Hematopoietic multipotent progenitor cell treated with erythropoietin and hydrocortisone succinate and interleukin-3 and kit ligand, for 4 days (in vitro differentiated cells): ENCODE measurements at places on chromosomes 1 and 21.

- DNase-seq: peak; percentile 63
Measured at GRCh38 chr1:43958351-43959255, 11.2 kb upstream of the DPH2 start.

GRCh38 chr1:153985941-153986761, at the start of gene RAB13:
Gene RAB13 (minus strand): TSS chr1:153986339. CDS start chr1:153986236, 103 bp downstream.
- DNase-seq: peak; percentile 83

DNA sequence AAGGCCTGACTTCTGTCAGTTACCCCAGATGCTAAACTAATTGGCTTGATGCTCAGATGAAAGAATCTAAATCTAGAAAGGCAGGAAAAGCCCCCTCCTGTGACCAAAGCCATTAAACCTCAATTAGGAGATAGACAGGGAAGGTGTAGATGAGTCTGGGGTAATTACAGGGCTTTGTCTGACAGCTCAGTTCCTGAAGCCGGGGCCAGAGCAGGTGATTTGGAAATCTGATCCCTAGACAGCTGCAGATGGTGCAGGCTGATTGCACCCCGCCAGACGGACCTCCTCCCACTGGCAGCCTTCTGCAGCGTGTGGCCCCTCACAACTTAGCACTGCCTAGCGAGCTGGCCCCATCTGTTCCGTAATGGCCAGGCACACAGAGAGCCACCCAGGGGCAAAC, 395.1 kb downstream of the HLX start:
- DNase-seq: no peak

DNA sequence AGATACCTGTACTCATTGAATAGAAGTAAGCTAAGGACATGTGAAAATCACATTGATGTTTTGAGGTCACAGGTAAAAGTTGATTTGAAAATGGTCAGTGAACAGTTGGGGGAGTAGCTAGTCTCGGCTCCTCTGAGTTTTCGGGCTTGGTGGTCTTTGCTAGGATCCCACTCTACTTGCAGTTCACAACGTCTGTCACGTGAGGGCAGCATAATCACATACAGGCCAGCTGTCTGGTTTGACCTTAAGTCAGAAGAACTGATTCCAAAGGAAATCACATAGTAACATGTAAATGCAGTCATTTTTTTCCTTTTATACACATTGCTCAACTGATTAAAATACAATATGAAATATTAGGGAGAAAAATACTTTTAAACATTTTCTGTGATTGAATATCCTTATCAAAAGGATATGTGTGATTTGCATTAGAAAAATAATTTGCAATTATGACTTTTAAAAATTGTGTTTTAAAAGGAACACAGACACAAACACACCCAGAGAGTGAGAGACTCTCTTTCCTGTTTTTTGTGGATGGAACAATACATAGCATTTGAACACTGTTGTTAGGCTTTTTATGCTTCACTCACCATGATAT, 21.8 kb upstream of the PDC start:
- DNase-seq: peak; percentile 81

- DNase-seq: no peak
Measured at GRCh38 chr1:54361342-54361741, 44.9 kb downstream of the SSBP3 start.

- DNase-seq: peak; percentile 39
Measured at GRCh38 chr1:27868556-27868931, 3.8 kb upstream of the THEMIS2 start.

GRCh38 chr21:45001134-45002095, 61.6 kb downstream of the SLX9 start:
- DNase-seq: no peak

DNA sequence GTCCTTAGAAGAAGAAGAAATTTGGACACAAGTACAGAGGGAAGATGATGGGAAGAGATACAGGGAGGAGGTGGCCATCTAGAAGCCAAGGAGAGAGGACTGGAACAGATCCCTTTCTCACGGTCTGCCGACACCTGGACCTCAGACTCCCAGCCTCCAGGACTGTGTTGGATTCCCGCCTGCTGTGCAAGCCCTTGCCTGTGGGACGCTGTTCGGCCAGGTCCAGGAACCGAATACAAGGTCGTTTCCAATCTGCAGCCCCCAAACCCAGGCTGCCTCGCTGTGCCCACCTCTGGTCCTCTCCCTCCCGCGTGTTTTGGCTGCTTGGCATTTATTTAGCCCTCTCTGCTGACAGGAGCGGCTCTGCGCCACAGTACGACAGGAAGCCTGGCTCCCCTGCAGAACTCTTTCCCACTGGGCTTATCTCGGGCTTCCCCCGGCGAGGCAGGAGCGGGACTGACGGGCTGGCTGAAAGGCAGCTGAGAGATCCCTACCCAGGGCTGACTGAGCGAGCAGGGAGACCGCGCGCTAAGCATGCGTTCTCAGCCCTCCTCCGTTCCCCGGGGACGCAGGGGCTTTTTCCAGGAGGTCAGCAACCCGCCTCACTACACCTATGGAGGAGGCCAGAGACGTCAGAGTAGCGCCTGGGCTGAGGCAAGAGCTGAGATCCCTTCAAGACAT, 238.4 kb downstream of the TNR start:
- DNase-seq: no peak

GRCh38 chr1:21594501-21594900, 74.7 kb downstream of the RAP1GAP start:
- DNase-seq: peak; percentile 42

DNA sequence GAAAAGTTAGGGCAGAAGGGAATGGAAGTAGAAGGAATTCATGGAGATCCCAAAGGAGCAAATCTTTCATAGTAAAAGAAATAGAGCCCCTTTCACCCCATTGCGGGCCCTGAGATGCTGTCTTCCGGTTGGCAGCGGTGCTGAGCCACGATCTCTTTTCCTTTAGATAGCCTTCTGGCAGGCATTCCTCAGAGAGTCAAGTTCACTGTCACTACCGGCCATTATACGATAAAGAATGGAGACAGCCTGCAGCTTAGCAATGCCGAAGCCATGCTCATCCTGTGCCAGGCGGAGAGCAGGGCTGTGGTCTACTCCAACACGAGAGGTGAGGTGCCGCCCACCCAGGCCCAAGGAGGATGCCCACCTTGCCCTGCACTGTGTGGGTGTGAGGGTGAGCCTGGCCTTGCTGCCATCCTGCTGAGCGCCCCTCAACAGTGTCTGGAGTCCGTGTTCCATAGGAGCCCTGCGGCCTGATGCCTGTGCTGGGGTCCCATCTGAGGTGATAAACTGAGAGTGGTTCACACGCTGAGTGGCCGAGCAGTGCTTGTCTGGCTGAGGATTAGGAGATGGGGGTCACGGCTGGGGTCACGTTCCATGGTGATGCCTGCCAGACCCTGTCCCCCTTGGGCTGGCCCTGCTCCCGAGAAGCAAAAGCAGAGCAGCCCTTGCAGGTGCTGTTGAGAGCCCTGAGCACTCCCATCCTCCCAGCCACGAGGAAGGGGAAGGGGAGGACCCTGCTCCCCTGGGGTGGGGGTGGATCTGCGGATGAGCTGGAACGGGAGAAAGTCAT, 20.4 kb upstream of the PWP2 start:
- no peak for DNase-seq

DNA sequence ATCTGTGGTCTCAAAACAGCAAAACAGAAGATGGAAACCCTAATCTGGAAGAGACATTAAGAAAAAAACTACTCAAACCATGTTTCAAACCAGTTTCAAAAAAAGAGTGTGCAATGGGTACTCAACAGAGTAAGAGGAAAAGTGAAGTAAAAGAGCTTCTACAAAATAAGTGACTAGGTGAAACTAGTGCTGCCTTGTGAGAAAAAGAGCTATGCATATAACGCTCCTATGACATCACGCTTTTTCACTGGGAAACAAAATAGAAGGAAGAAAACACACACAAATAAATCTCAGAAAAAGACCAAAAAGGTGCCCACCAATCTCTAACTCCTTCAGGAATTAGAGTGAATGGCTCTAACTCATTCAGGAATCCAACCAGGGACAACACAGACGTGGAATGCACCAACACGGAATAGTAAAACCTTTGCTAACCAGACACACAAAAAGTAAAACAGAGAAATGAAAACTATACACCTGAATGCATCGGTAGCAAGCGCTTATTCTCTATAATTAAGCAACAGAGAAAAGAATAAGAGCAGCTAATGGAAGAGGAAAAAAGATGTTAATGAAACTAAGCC, 1.3 kb downstream of the FOXJ3 start:
- DNase-seq: peak; percentile 20

- DNase-seq: no peak
Measured at GRCh38 chr1:166272155-166272554, 105.4 kb upstream of the FAM78B start.

GRCh38 chr1:8962812-8963530, 17.3 kb downstream of the CA6 start:
- peak; percentile 83 for DNase-seq

DNA sequence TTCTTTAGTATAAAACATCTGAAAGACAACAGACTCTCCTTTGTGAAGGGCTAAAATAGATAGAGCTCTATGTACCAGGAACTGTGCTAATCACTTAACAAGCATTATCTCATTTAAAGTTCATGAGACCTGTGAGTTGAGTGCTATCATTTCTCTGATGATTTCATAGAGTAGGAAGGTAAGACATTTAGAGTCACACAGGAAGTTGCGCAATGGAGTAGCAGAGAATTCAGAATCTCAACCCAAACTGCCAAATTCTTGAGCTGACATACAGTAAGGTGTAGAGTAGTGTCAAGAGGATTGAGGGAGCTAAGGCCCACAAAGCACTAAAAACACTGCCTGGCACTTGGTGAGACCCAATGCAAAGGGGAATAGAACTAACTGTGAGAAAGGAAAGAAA, 384.3 kb downstream of the NTNG1 start:
- no peak for DNase-seq

GRCh38 chr1:153977250-153978240, at the start of gene JTB:
Gene JTB (minus strand): TSS chr1:153977674. CDS start chr1:153977252, 422 bp downstream.
- DNase-seq: peak; percentile 95

DNA sequence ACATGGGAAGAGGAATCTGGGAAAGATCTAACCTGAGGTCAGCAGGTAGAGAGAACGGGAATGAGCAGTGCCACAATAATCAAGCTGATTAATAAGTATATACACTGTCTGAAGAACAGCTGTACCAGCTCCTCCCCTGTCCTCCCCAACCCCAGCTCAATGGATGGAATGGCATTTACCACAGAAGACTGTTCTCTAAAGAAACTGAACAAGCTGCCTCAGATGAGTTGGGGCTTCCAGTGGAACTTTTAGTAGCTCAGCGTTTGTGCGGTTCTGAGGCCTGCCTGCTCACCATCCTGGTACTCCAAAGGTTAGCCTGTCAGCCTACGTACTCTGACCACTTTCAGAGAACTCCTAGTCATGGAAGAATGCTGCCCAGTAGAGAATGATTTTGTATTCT, 101.9 kb upstream of the LBR start:
- DNase-seq: no peak

DNA sequence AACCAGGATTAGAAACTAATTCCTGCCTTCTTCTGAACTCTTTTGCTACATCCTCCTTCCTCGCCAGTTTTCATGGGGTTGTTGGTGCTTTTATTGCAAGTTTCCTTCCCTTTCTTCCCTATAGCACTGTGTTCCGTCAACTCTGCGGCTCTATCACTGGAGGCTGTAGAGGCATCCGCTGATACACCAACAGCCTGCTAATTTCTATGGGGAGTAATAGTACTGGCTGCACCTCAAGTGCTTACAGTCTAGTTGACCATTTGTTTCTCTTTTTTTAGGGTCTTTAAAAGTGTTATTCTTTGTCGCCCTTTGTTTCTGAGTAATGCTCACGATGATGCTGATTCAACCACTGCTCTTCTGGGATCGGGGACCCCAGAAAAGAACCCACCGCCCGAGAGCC, 746 bp downstream of the MIS18A start:
- DNase-seq: peak; percentile 58

- DNase-seq: no peak
Measured at GRCh38 chr1:66217021-66217420, 316.9 kb upstream of the SGIP1 start.

- DNase-seq: no peak
Measured at GRCh38 chr1:245903851-245904250, 603.2 kb downstream of the SMYD3 start.

DNA sequence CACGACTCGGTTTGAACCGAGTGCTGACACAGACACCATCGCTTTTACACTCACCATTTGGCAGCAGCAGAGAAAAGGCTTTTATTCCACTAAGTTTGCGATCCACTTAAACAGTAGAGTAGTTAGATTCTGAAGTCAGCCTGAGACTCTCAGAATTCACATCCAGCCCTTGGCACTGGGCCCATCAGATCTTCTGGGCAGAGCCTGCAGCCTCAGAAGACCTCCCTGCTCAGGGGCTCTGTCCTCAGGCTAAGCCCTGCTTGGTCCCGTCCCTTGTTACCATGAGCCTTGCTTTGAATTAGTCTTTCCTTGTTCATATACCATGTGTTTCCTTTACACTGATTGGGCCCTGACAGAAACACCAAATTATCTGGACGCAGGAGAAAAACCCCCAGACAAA, 41.4 kb upstream of the AJAP1 start:
- DNase-seq: peak; percentile 75

- DNase-seq: peak; percentile 12
Measured at GRCh38 chr1:22854688-22855565, 117.7 kb downstream of the LACTBL1 start.

DNA sequence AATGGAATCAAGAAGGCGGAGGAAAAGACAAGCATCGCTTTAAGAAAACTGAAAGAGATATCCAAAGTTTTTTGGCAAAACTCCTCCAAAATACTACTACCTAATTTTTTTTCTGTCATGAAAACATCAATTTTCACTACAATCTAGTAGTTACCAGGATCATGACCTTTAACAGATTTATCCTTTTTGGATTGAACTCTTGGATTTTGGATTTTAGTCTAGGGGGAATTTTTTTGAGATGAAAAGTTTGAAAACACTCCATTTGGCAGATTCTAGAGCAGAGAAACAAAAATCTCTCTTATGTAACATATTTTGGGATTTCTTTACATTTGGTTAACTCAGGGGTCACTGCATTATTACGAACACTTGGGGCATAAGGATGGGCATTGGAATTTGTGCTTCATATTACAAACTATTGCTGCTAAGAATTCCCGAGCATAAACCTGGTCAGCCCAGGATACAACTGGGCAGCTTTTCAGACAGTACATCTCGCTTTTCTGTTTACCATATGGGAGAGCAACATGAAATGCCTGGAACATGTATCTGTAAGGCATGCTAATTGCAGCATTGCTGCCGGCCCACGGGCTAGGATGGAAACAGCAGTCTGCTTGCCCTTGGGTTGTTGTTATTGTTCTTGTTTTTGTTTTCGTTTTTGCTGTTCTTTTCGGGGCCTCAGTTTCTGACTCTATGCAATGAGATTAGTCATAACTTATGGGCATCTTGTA, 264.3 kb downstream of the RHOU start:
- no peak for DNase-seq

DNA sequence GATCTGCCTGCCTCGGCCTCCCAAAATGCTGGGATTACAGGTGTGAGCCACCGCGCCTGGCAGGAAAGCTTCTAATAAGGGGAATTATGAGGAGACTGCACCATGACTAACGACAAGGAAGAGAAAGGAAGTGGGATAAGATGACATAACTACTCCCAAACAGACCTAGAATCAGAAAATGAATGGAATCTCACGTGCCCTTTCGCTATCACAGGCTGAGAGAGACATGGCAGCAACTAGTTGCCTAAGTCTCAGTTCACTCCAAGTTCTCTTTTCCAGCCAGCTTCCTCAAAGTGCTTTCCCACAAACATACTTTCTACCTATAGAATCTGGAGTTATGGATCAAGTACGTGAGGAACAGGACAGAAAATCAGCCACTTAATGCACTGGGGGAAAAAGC, 2.0 kb downstream of the PI4KB start:
- no peak for DNase-seq
